Osteocyte (in vitro differentiated cells): ENCODE measurements at places on chromosomes 13 and 19.

- H3K27me3 ChIP-seq = peaks cover 7% of the 10 kb centered on the region
- no peak overlapping the region for H3K4me3 ChIP-seq
- no peaks in the 10 kb centered on the region for H3K4me1 ChIP-seq
- no peak for DNase-seq
Observed at GRCh38 chr13:76643596-76643995, 242.6 kb downstream of the KCTD12 start.

GRCh38 chr13:21717817-21718216 is 46.9 kb downstream of the FGF9 start:
- no peak for DNase-seq
- H3K27me3 ChIP-seq = no peaks in the 10 kb centered on the region
- no peak overlapping the region for H3K4me3 ChIP-seq
- H3K27ac ChIP-seq = no peak overlapping the region
- H3K36me3 ChIP-seq = no peaks in the 10 kb centered on the region
- no peaks in the 10 kb centered on the region for H3K4me1 ChIP-seq

DNA sequence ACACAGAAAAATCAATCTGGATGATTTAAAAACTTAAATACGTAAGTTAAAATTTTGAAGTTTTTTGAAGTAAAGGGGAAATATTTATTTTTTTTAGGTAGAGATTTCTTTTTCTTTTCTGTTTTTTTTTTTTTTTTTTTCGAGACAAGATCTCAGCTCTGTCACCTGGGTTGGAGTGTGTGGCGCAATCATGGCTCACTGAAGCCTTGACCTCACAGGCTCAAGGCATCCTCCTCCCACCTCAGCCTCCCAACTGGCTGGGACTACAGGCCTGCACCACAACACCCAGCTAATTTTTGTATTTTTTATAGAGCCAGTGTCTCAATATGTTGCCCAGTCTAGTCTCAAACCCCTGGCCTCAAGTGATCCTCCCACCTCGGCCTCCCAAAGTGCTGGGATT is 120.4 kb upstream of the CLDN10 start:
- H3K4me1 ChIP-seq = no peaks in the 10 kb centered on the region
- no peaks in the 10 kb centered on the region for H3K36me3 ChIP-seq
- DNase-seq = no peak
- peaks cover 16% of the 10 kb centered on the region for H3K27me3 ChIP-seq
- no peak overlapping the region for H3K27ac ChIP-seq
- H3K4me3 ChIP-seq = no peak overlapping the region

DNA sequence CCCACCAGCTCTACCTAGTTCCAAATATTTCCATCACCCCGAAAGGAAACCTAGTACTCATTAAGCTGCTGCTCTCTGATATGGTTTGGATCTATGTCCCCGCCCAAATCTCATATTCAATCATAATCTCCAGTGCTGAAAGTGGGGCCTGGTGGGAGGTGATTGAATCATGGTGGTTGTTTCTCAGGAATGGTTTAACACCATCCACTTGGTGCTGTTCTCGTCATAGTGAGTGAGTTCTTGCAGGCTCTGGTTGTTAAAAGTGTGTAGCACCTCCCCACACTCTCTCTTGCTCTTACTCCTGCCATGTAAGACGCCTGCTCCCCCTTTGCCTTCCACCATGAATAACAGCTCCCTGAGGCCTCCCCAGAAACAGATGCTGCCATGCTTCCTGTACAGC is 43.4 kb upstream of the MED4 start:
- no peak for DNase-seq
- H3K27ac ChIP-seq = no peak overlapping the region
- H3K36me3 ChIP-seq = no peaks in the 10 kb centered on the region

- H3K4me3 ChIP-seq = no peak overlapping the region
- H3K27me3 ChIP-seq = no peaks in the 10 kb centered on the region
- peak overlapping the region; percentile 91 for H3K27ac ChIP-seq
- H3K36me3 ChIP-seq = no peaks in the 10 kb centered on the region
Observed at GRCh38 chr19:1856698-1857603, 6.4 kb downstream of the KLF16 start.
